Dorsolateral prefrontal cortex (tissue), 122 donors: ENCODE measurements at places on chromosomes 3 and 15.

- DNase-seq, result no peak
Measured at GRCh38 chr15:90208356-90208755, 7.2 kb downstream of the SEMA4B start.

DNA sequence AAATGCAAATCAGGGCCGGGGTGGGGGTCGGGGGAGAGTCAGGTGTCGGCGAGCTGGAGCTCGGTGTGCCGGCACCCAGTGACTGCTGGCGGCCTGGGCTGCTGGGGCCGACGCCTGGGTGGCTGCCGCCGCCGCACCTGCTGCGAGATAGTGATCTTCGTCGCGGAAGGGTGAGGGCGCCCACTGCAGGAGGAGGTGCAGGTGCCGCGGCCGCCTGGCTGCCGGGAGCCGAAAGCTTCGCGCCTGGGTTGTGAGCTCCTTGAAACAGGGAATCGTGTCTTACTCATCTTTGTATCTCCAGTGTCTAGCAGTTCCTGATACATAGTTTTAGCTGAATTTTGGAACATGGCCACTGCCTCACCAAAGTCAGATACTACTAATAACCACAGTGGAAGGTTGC lies 64.0 kb upstream of the CPOX start:
- no peak for DNase-seq

- no peak for DNase-seq
Measured at GRCh38 chr3:45858809-45859543, 17.1 kb upstream of the LZTFL1 start.

DNA sequence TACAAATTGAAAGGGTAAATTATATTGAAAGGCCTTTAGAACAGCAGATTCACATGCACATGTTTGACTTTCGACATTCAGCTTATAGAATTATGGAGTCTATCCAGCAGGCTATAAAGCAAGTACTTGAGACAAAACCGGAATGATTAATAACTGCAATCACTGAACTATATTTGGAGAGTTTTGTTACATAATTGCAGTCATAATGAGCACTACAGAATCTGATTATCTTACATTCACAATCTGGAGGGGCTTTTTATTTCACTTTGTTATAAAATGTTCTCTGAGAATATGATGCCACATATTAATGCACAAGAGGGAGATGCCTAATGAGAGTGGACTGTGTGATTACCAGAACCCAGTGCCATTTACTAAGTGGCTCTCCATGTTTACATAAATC lies 64.3 kb downstream of the NSUN3 start:
- DNase-seq, result no peak

GRCh38 chr3:140470211-140470610 lies 207.7 kb upstream of the TRIM42 start:
- DNase-seq, result no peak

DNA sequence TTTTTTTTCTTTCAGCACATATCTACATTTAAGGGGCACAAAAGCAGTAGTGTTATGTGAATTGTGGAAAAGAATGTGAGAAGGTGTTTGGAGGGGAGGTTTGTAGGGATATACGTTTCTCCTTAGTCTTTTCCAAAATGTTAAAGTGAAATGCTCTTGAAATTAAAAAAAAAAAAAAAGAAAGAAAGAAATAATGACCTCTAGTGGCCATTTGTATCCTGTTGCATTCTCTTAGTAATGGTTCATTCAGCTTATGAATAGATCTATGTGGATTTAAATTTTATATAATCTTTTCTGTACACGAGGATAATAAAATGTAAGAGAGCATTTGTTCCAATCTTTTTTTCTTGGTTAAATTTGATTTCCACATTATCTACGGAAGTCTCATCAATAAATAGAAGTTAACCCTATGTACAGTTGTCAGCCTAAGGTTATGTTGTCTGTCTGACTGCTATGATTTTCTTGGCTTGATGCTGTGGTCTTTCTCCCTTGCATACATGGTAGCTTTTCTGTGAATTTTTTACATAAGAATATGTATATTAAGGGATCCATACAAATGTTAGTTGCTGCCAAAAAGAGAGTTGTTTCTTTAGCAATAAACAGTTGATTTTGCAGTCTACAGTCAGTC lies 1.7 kb downstream of the P2RY13 start:
- no peak for DNase-seq

DNA sequence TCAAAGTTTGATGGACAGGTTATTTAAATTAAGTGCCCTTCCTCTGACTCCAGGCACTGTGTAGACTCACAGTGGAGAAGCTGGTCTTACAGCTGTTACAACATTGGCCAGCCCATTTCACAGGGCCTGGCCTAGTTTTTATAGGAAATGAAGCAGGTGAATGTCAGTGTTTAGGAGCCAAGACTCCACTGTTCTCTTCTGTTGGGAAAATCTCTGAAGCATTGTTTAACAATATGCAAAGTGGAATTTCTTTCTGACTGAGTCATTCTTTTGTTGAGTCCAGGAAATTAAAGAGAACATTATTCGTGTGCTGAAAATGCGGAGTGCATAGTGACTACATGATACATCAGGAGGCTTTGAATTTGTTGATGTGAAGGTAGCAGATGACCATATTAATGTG lies 64.7 kb downstream of the ARRDC4 start:
- no peak for DNase-seq

DNA sequence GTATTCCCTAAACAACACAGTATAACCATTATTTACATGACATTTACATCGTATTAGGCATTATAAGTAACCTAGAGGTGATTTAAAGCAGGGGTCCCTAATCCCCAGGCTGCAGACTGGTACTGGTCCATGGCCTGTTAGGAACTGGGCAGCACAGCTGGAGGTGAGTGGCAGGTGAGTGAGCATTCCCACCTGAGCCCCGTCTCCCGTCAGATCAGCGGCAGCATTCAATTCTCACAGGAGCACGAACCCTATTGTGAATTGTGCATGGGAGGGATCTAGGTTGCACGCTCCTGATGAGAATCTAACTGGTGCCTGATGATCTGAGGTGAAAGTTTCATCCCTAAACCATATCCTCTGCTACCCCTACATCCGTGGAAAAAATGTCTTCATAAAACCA lies 138.2 kb downstream of the ATP10A start:
- DNase-seq, result no peak

GRCh38 chr3:112116748-112117186 lies 16.3 kb downstream of the GCSAM start:
- DNase-seq, result no peak

DNA sequence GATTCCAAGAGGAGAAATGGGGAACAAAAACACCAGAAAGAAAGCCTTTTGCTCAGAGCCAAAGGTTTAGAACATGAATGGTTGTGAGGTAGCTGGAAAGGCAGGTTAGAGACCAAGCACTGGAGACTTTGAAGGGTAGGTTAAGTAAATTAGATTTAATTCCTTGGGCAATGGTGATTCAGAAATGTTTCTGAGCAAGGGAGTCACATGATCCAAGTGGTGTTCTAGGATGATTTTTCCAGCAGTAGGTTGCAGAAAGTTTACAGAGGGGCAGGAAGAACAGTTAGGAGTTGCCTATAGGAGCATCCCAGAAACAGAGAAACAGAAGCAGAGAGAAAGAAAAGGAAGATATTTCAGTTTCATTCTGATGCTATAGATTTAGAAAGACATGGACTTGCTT lies 139.8 kb downstream of the WDR76 start:
- no peak for DNase-seq

DNA sequence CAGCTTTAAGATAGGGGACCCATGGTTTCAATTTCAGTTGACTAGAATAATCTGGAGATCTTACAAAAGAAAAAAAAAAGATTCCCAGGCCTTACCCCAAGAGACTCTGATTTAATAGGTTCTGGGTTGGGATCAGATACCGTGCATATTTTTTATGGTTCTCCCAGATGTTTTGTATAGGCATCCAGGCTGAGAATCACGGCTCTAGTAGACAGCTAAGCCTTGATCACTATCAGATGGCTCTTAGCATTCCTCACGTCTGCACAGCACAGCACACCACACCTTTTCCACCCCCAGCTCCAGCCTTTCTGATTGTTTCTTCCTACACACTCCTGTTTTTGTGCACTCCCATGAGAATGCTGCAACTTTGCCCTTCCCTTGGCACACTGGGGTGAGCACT lies 40.8 kb downstream of the TMEM45A start:
- DNase-seq, result no peak

DNA sequence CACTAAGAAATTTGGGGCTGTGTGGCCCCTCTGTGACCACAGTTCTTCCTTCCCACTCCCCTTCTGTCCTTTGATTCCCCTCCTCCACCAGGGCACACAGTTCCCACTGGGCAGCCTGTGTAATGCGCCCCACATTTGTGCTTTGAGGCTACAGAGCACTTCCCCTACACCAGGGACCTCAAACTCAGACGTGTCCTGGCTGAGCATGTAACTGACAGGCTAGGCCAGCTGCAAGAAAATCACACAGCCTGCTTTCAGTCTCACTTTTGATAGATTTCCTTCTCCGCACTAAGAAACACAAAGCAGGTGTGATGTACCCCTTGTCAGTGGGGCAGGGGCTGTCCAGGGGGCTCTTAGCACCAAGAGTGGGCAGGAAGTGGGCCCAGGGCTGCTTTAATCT lies 29.6 kb downstream of the PRKCD start:
- no peak for DNase-seq

DNA sequence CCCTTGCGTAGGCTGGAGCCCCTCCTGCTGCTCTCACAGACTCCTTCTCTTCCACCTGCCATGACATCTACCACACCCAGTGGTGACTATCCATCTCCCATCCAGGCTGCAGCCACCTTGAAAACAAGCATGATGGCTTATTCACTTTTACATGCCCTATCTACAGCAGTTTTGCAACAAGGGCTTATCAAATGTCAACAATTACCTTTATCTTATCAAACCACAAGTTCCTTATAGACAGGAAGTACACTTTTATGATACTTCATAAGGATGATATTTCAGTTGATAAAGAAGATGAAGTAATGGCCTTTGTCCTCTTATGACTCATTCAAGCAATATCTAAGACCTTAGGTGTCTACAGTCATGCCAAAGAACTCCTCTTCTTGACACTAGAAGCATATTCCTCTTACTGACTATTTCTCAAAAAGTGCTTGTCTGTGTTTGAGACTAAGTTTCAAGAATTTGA lies 125.3 kb upstream of the SPRED1 start:
- no peak for DNase-seq

- DNase-seq, result no peak
Measured at GRCh38 chr15:84924077-84924731, 39.7 kb downstream of the SLC28A1 start.

DNA sequence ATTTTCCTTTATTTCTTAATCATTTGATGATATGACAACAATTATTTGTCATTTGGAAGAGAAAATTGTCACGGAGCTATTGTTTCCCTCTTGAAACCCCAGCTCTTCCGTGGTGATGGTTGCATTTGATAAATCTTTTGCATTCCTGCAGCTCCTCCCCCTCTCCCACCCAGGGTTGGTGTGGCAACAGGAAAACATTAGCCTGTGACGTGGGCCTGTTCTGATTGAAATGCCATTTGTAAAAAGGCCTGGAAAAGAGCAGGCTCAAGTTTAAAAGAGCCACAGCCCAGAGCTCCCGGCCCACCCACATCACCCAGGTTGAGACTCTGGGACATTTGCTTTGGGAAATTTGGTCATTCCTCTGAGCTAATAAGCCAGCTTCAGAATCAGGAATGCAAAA lies 282.5 kb downstream of the RPLP1 start:
- DNase-seq, result no peak

GRCh38 chr3:58072763-58073130 lies 64.5 kb downstream of the FLNB start:
- no peak for DNase-seq

GRCh38 chr3:124257336-124257864 lies 265.5 kb upstream of the ROPN1 start:
- no peak for DNase-seq

DNA sequence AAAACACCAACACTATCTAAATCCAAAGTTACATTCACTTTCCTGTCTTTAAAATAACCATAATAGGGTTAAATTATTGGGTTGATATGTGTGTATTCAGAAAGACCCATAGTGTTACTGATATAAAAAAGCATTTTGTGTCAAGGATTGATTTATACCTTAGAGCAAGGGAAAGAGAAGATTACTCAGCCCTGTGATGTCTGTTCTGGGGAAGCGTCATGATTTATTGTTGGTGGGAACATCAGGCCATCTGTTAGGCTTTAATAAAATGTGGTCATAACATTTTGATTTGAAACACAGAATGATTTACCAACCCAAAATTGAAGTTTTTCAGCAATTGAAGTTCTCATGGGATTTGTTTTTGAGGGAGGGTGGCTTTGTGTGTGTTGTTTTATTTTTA lies 33.2 kb downstream of the SIDT1 start:
- no peak for DNase-seq

DNA sequence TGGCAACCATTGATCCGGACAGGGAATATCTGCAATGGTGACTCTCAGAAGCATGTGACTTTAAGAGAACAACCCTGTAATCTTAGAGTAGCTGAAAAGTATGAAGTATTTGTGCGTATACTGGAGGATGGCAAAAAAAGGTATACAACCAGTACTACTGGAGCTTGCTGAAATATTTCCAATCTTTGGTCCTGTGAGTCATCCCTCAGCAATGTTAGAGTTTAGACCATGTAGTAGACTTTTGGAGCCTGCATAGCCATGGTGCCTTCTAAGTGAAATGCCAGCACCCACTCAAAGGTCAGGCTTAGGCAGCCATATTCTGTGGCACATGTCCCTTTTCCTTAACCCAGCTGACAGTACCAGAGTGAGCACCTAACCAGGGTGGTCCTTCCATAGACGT lies 429.4 kb downstream of the NTRK3 start:
- no peak for DNase-seq

GRCh38 chr3:126258670-126259069 lies 78.3 kb upstream of the ALDH1L1 start:
- DNase-seq, result no peak

- no peak for DNase-seq
Measured at GRCh38 chr15:66630801-66631351, 65.1 kb upstream of the LCTL start.

DNA sequence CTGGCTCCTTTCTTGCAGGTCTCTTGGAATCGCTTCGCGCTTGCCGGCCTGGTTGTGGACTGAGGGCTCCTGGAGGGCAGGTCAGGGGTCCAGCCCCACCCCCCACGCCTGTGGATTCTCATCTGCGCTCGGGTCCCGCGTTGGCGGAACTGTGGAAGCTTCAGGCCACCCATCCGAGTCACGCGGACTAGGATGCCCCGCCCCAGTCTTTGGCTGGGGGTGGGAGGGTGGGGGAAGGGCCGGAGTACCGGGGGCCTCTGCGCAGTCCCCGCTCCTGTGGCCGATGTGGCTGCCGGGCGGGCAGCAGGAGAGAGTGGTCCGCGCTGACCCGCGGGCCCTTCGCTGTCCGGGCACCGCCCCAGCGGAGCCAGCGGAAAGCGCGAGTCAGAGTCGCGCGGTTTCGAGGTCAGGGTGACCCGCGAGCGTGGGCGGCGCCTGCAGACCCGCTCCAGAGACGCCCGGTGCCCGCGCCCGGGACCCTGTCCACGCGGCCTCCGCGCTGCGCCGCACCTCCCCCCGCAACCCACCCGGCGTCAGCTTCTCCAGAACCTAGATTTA lies 114.2 kb downstream of the KLF13 start:
- peak; percentile 44 for DNase-seq
